ENCODE measurements at places on chromosomes 1 and 21.

- no peak for DNase-seq
Measured at GRCh38 chr1:29599826-29600225, 363.5 kb downstream of the PTPRU start.

GRCh38 chr1:119725626-119726025, 13.9 kb downstream of the PHGDH start:
- DNase-seq: no peak

GRCh38 chr21:44932408-44933181, 7.2 kb upstream of the SLX9 start:
- DNase-seq: peak; percentile 52

DNA sequence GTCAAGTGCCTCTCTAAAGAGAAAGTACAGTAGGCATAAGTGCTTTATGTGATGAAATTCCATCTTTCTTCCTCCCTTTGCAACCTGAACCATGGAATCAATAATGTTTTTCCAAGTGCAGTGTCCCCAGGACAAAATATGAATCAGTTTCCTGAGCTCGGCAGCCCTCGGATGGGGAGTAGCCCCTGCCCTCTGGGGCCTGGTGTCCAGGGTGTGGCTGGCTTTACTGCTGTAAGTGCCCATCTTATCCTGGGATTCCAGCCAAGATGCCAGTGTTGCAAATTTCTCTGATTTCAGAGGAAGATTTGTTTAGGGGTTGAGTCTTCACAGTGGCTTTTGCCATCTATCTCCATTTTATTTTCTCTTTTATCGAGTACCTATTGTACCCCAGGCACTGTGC, 40.5 kb upstream of the SRP9 start:
- DNase-seq: no peak

DNA sequence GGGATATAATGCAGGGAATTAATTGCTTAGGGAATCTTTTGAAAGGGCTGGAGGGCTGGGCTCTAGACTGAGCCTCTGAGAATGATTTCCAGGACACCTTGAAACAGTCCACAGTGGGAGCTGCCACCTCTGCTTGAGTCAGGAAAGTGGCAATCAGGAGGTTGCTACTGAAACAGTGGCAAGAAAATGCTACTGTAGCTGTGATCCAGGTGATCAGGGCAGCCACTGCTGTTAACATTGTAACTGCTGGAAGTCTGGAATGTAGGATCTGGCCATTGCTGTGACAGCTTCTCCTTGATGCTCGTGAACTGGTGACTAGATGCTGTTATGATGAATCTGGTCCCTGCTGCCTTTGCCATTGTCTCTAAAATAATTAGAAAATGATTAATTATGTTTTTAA, 12.8 kb downstream of the MAGI3 start:
- DNase-seq: no peak

GRCh38 chr1:109631513-109632505, 12.2 kb downstream of the AMPD2 start:
- no peak for DNase-seq

GRCh38 chr21:45164124-45164511, 89.7 kb downstream of the ADARB1 start:
- no peak for DNase-seq

- no peak for DNase-seq
Measured at GRCh38 chr1:63322114-63322943, at the start of gene FOXD3. FOXD3 (plus strand) TSS chr1:63322567; CDS start chr1:63323059, 492 bp downstream.

Data from stimulated activated CD8-positive, alpha-beta memory T cell treated with anti-CD3 and anti-CD28 coated beads, Interleukin-15, amount 100 ng/mL, for 48 hours (primary cell).